Vagina (tissue), 2 donors: ENCODE measurements at places on chromosomes 1 and 21. TPM values are rescaled to one million over a fixed set of nuclear protein-coding genes. Genes with fewer than 3 reads are reported as not detected.

The MUL1 gene
- total RNA-seq = 19.9 TPM

DNA sequence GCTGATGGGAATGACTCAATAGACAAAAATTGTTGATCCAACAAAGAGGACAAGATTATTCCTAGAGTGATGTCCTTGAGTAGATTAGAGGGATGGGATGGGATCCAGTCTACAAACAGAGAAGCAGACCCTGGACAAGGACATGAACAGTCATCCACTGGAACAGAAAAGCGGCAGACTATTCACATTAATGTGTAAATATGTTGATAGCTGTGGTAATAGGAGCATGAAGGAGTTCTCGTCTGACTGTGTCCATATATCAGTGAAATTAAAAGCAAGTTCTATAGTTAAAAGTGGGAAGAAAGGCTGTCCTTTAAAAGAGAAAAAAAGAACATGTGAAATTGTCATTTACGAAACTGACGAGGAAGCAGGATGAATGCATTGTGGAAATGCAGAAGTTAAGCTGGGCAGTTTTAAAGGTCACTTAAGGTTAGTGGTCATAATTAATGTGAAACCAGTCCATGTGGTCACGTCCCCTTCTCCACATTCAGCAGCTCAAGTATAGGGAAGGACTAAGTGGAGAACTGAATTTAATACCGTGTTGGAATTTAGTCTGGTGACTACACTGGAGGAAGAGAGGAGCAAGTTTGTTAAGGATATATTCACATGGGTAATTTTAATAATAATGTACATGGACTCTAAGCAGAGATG lies 62.1 kb downstream of the PIK3R3 start:
- no peak for DNase-seq

DNA sequence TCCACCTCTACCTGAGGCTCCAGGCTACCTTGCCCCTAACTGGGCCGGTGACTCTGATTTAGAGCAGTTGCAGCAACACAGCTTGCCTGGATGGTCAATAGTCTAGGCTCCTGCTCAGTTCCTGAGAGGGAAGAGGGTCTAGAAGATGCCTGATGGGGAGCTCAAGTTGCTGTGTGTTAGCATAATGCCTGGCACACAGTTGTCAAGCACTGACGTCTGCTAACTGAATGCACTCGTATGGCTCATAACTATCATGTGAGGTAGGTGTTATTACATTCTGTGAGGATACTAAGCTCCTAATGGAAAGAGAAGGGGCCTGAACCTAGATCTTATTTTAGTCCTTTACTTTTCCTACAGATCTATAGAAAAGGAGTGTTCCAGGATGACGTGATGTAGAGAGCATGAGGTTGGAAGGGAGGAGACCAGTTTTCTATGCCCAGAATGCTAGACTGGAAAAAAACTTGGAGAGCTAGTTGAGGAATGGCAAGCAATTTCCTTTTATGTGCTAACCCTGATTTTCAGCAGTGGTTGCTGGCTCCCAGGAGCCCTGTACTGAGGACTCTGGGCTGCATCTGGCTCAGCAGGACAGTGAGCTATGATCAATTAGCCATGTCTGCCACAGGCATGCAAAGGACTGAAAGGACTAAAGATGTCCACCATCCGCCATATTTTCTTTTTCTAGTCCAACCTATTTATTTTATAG lies 30.0 kb downstream of the FAM78B start:
- no peak for DNase-seq

The HSPA6 gene
- 0.98 TPM for total RNA-seq

DNA sequence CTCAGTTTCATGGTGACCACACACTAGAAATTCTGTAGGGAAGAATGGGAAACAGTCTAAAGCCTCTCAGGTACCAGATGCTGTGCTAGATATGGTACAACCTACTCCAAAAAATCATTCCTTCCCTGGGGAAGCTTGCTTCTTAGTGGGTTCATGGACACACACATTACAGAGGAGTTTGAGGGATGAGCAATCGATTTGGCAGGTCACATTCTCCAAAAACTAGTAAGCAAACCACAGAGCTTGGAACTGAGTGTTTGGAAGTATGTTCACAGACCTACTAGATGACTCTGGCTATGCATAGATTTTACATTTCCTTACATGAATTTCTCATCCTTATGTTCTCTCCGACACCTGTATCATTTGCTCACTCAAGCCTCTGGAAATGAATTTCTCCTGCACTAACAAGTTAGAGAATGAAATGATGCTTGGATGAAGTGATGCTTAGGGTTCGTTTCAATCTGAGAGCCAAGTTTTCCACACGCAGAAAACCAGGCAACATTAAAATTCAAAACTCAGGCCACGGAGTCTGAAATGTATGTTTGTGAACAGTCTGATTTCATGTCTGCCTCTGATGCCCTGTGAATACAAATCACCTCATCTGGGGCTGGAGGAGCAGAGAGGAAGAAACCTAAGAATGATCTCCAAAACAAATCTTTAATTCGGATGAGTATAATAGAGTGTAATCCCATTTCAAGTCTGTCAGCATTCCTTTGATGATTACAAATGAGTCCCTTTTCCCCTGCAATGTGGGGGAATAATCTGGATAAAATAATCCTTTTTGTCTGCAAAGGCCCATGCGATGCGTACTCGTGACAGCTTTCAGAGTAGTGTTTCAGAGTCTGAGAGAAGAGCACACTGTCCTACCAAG lies 11.0 kb downstream of the EVA1C start:
- no peak for DNase-seq

DNA sequence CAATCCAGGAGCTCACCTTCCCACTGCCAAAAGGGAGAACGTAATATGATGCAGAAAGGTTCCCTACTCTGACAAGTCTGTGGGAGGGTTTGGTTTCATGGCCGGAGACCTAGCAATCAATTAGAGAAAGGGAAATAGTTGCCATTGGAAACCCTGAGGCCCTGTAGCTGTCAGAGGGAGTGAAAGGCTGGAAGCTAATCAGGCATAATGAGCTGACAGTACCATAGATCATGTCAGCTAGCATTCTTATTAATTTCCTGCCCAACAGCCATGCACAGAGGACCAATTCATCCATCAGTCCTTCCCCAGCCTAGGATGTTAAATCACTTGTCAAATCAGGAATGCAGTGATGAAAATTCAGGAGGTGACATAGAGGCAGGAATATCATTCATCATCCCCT lies 527.3 kb downstream of the PLPP3 start:
- DNase-seq = no peak

- no peak for DNase-seq
Measured at GRCh38 chr1:201336711-201337450, 40.6 kb downstream of the TNNT2 start.

- DNase-seq = no peak
Measured at GRCh38 chr21:45053561-45054226, 20.7 kb upstream of the ADARB1 start.

GRCh38 chr1:44283524-44284173 lies 70.4 kb downstream of the DMAP1 start:
- DNase-seq = no peak

The SAMD11 gene
- 33.9 TPM for total RNA-seq

- peak; percentile 19 for DNase-seq
Measured at GRCh38 chr1:47627016-47627415, 189.2 kb downstream of the FOXD2 start.

GRCh38 chr1:152112101-152112884 lies 3.0 kb downstream of the TCHH start:
- DNase-seq = no peak

DNA sequence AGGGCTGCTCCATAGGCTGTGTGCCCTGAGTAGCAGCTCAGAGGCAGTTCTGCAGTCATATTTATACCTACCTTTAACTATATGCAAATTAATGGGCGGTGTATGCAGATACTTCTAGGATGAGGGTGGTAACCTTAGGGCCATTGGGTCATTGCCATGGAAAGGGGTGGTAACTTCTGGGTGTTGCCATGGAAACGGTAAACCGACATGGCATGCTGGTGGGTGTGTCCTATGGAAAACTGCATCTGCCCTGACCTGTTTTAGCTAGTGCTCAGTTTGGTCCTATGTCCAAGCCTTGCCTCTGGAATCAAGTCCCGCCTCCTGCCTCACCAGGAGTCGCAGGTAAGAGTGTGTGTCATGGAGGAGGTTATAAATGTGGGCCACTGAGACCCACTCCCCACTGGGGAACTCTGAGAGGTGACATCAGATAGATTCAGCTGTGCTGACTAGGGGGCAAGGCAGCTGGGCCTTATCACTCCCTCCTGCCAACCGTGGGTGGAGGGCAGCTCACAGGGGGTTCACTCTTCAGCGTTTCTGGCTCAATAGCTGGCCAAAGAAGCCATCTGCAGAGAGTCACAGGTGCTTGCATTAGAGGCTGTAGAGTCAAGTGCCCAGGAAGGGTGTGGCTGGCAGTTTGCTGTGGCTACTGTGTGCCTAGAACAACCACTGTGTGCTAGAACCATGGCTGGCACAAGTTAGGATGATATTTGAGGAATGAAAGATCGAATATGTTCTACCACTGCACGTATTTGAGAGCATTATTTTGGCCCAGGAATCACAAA lies 19.0 kb downstream of the BACE2 start:
- DNase-seq = no peak

The SLC25A34 gene
- total RNA-seq = 3.2 TPM

The OSCP1 gene
- 5.2 TPM for total RNA-seq

GRCh38 chr1:117267232-117267774 lies 56.6 kb upstream of the VTCN1 start:
- no peak for DNase-seq

The OPRD1 gene
- 2.2 TPM for total RNA-seq

DNA sequence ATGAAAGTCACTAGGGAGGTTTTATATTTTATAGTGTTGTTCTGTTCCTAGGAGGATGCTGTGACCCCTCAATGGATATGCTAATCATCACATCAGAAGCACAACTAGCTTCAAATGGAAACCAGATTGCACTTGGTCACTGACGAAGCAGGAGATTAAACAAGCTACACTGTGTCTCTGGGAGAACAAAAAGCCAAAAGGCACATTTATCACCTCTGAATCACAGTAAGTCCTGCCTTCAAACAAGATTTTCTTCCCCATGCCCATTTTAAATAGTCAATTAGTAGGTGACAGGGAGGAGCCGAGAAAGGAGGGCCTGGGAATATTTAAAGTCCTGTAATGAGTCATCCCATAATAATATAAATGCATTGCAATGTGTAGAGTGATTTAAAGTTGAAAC lies 38.1 kb downstream of the RGS2 start:
- DNase-seq = no peak

- DNase-seq = no peak
Measured at GRCh38 chr1:18452550-18452949, 28.2 kb upstream of the KLHDC7A start.

- DNase-seq = no peak
Measured at GRCh38 chr1:30807318-30808066, 49.9 kb upstream of the LAPTM5 start.

The ACTL8 gene
- total RNA-seq = not detected

DNA sequence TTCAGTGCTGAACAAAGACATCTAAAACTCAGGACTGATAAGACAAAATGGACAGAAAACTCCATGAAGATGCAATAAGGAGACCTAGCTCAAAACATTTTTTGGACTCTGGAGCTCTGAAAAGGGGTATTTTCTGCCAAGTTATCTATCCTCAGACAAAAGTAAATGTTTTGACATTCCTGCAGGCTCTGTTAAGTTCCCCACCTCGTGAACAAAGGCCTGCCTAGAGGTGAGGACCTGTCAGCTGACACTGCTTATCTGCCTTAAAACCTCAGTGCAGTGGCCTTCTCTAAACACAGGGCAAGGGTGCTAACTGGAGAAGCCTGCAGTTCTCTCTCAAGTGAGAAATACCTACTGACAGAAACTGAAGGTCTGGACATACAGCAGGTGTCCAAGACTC lies 41.1 kb downstream of the COLGALT2 start:
- DNase-seq = no peak
